Spinal cord (tissue), 10 donors: ENCODE measurements at places on chromosomes 7 and 10.

DNA sequence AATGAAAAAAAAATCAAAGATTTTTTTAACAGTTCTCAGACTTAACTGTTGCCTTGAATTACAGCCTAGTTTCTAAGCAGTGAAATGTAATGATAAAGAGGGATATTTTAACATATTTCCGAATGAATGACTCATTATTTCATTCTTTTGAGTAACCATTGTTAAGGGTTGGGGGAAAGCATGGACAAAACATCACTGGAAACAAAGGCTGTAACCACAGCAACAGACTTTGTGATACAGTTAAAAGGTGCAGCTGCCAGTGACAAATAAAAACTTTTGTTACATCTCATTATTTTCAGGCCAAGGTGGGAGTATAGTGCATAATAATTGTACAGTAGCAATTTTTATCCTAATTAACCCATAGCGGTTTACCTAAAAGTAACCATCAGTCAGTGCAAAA is 172.6 kb downstream of the LRRTM3 start:
- H3K27me3 ChIP-seq, result no peaks in the 10 kb centered on the region
- H3K4me1 ChIP-seq, result no peaks in the 10 kb centered on the region
- DNase-seq, result no peak
- H3K4me3 ChIP-seq, result no peak overlapping the region
- H3K36me3 ChIP-seq, result no peaks in the 10 kb centered on the region

DNA sequence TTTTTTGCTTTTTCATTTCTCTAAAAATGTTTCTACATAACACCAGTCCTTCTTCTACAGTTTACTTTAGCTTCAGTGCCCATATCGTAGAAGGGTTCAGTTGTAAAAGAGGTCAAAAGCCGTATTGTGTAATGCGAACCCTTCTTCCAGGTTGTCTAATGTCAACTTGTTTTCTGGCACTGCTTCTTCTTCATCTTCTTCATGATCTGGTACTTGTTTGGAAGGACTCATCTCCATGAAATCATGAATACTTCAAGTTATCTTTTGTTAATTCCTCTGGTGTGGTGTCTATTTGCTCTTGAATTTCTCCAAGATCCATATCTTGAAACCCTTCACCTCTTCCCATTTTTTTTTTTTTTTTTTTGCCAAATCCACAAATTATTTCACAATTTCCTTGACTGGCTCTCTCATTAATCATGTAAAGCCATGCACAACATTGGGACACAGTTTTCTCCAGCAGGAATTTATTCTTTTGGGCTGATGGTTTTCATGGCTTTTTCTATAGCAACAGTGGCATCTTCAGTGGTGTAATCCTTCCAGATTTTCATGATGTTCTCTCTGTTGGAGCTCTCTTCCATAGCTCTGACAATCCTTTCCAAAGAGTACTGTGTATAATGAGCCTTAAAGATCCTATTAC is 85.1 kb downstream of the CPED1 start:
- no peaks in the 10 kb centered on the region for H3K4me1 ChIP-seq
- no peak overlapping the region for H3K4me3 ChIP-seq
- no peaks in the 10 kb centered on the region for H3K36me3 ChIP-seq

DNA sequence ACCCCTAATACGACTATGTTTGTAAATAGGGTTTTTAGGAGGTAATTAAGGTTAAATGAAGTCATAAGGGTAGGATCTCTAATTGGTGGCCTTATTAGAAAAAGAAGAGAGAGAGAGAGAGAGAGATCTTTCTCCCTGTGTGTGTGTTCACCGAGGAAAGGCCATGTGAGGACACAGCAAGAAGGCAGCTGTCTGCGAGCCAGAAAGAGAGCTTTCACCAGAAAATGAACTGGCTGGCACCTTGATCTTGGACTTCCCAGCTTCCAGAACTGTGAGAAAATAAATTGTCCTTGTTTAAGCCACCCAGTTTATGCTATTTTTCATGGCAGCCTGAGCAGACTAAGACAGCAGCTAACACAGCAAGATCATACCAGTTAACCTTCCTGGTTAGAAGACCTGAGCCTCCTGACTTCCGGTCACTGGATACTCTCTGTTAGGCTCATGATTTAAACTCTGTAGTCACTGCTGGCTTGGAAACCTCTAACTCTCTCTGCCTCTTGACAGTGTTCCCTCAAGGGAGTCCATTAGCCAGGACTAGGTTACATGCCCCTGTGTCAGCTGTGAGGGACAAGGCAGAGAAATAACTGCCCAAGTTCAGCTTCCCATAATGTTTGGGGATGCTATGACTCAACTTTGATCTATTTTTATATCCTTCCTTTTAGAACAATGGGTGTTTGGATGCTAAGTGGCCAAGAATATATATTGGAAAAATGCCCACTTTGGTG is 102.3 kb downstream of the DYNC1I1 start:
- no peak for DNase-seq
- H3K36me3 ChIP-seq, result no peaks in the 10 kb centered on the region
- H3K4me1 ChIP-seq, result peaks cover 4% of the 10 kb centered on the region

GRCh38 chr7:22871661-22872060 is 49.0 kb upstream of the TOMM7 start:
- H3K36me3 ChIP-seq, result no peaks in the 10 kb centered on the region
- no peak overlapping the region for H3K27ac ChIP-seq
- no peak for DNase-seq
- H3K27me3 ChIP-seq, result no peaks in the 10 kb centered on the region

- H3K4me1 ChIP-seq, result peaks cover 54% of the 10 kb centered on the region
- peaks cover 10% of the 10 kb centered on the region for H3K36me3 ChIP-seq
- no peaks in the 10 kb centered on the region for H3K27me3 ChIP-seq
- DNase-seq, result no peak
- no peak overlapping the region for H3K4me3 ChIP-seq
- H3K27ac ChIP-seq, result peak overlapping the region; percentile 74
These were observed 38.6 kb upstream of the SH2D4B start for GRCh38 chr10:80498833-80499741.

GRCh38 chr10:72248468-72249151 is 25.1 kb upstream of the DDIT4 start:
- no peaks in the 10 kb centered on the region for H3K36me3 ChIP-seq
- DNase-seq, result no peak
- H3K4me3 ChIP-seq, result peak overlapping the region; percentile 28

DNA sequence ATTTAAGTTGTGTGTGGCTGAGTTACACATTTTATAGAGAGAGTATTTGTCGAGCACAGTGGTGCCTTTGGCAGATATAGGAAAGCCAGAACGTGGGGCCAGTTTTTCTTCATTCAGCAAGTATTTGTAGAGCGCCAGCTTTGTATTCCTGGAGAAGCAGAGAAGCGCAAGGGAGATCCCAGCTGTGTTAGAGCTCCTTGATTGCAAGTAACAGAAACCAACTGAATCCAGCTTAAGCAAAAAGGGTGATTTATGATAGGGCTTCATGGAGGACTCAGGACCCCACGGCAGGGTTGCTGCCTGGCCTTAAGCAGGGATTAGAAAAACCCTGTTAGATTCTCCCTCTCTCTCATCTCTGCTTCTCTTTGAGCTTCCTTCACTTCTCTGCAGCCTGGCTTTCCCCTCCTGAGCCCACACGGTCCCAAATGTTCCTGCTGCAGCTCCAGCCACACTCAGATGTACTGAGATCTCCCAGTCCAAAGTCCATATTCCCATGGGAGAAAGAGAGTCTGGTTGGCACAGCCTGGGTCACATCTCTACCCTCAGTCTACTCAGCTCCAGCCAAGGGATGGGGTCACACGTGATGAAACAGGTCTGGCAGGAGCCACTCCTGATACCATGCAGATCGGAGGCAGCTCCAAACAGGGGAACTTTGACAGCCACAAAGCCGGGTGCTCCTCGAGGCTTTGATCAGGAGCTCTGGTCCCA is 16.7 kb downstream of the UBTD1 start:
- no peak overlapping the region for H3K4me3 ChIP-seq
- peaks cover 3% of the 10 kb centered on the region for H3K36me3 ChIP-seq
- DNase-seq, result no peak
- H3K27ac ChIP-seq, result peak overlapping the region; percentile 40
